ENCODE measurements at places on chromosomes 13 and 19. TPM values are rescaled to one million over a fixed set of nuclear protein-coding genes. Genes with fewer than 3 reads are reported as not detected.
A peak's percentile ranks its signal among the peaks of the same experiment; 100 is the strongest.

DNA sequence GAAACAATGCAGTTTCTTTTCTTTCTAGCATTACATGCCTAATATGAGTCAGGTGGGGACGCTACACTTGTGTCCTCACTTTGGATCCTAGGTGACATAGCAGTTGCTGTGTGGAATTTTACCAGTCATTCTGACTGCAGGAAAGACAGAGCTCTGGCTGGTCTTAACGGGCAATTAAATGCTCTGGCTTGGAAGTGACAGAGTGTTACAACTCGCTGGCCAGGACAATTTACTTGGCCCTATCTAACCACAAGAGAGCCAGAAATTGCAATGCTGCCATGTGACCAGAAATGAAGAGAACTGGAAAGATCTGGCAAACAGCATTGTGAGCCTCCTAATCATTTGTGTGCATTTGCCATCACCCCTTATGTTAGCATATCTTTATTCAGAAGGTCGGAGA lies 351.1 kb downstream of the DCT start:
- no peaks in the 10 kb centered on the region for H3K4me1 ChIP-seq
- no peaks in the 10 kb centered on the region for H3K36me3 ChIP-seq
- no peak overlapping the region for H3K27ac ChIP-seq
- H3K27me3 ChIP-seq: peaks cover 6% of the 10 kb centered on the region
- DNase-seq: no peak

DNA sequence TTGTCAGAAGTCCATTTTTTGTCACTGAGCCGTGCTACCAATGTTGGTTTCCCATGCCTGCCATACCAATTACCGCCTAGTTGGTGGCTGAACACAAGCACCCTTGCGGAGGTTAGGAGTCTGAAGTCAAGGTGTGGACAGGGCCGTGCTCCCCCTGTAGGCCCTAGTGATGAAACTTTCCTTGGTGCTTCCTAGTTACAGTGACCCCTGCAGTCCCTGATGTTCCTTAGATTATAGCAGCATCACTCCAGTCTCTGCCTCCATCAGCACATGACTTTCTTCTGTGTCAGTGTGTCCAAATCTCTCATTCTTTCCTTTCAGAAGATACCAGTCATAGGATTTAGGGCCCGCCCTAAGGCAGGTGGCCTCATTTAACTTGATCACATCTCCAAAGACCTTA lies 99.0 kb downstream of the MYO16 start:
- peaks cover 4% of the 10 kb centered on the region for H3K27me3 ChIP-seq
- no peaks in the 10 kb centered on the region for H3K36me3 ChIP-seq
- no peak for DNase-seq
- no peaks in the 10 kb centered on the region for H3K4me1 ChIP-seq
- no peak overlapping the region for H3K4me3 ChIP-seq

The ZNF256 gene
- total RNA-seq: 11.9 TPM

The MAP4K1 gene
- total RNA-seq: 298 TPM

GRCh38 chr19:18449552-18449951 lies 11.6 kb upstream of the ISYNA1 start:
- no peak overlapping the region for H3K4me3 ChIP-seq
- no peak for DNase-seq
- H3K4me1 ChIP-seq: peaks cover 8% of the 10 kb centered on the region
- H3K36me3 ChIP-seq: peaks cover 2% of the 10 kb centered on the region
- no peaks in the 10 kb centered on the region for H3K27me3 ChIP-seq
- no peak overlapping the region for H3K27ac ChIP-seq

- no peaks in the 10 kb centered on the region for H3K4me1 ChIP-seq
- H3K27me3 ChIP-seq: no peaks in the 10 kb centered on the region
- DNase-seq: no peak
- H3K36me3 ChIP-seq: no peaks in the 10 kb centered on the region
Observed at GRCh38 chr13:47478985-47479384, 522.1 kb downstream of the SUCLA2 start.

GRCh38 chr19:42115219-42115618 lies 17.0 kb downstream of the POU2F2 start:
- DNase-seq: no peak
- peaks cover 11% of the 10 kb centered on the region for H3K36me3 ChIP-seq
- H3K4me3 ChIP-seq: no peak overlapping the region
- no peaks in the 10 kb centered on the region for H3K27me3 ChIP-seq

The TMPRSS9 gene
- not detected for total RNA-seq

DNA sequence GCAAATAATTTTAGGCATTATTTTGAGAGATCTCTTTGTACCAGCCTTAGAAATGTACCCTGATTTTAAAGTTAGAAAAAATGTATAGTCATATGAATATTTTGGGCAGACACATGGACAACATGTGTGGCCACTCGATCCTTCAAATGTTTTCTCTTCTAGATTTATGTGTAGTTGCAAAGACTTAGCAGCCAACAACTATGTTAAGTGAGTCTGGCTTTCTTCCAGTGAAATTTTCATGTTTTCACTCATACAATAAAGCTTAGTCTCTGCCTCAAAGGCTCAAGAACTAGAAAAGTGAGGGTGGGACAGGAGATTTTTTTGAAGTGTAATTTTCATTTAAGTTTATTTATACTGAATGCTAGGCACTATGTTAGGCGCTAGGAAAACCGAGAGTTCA lies 207.7 kb upstream of the DACH1 start:
- no peak overlapping the region for H3K27ac ChIP-seq
- no peak overlapping the region for H3K4me3 ChIP-seq
- no peaks in the 10 kb centered on the region for H3K27me3 ChIP-seq
- no peak for DNase-seq
- H3K4me1 ChIP-seq: no peaks in the 10 kb centered on the region

The CLIP3 gene
- total RNA-seq: 3.8 TPM

DNA sequence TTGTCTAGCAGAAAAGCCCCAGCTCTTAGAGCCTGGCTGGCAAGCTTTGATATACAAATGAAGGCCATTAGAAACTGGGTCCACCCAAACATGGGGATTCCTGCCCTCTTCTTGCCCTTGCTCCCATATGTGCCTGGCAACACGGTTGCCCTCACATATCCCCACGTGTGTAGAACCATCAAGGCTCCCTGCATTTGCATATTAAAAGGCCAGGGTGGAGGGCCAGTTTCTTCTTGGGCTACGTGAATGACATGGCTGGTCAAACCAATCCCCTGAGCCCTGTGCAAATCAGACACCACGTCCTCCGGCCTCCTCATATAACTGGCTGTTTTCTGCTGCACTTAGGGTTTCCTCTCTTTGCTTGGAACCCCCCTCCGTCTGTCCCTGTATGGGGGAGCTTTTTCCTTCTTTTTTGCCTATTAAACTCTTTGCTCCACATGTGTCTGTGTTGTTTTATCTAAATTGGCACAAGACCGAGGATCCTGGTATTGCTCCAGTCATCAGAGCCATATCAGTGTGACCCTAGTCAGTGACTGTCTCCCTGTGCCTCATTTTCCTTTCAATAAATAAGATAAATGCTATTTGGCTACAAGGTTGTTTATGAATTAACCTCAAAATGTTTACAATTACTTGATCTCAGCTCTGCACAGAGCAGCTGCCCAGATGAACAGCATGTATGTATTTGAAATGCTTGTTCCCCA lies 30.3 kb upstream of the CEACAM1 start:
- peaks cover 6% of the 10 kb centered on the region for H3K36me3 ChIP-seq
- H3K27me3 ChIP-seq: peaks cover 69% of the 10 kb centered on the region
- DNase-seq: no peak
- no peak overlapping the region for H3K4me3 ChIP-seq
- peaks cover 9% of the 10 kb centered on the region for H3K4me1 ChIP-seq

GRCh38 chr13:49373716-49374115 lies 70.1 kb downstream of the CAB39L start:
- peaks cover 16% of the 10 kb centered on the region for H3K4me1 ChIP-seq
- H3K27ac ChIP-seq: no peak overlapping the region
- peaks cover 2% of the 10 kb centered on the region for H3K36me3 ChIP-seq
- H3K4me3 ChIP-seq: no peak overlapping the region
- DNase-seq: no peak

- no peaks in the 10 kb centered on the region for H3K27me3 ChIP-seq
- DNase-seq: no peak
- H3K4me3 ChIP-seq: no peak overlapping the region
- no peaks in the 10 kb centered on the region for H3K36me3 ChIP-seq
- H3K4me1 ChIP-seq: peaks cover 3% of the 10 kb centered on the region
Observed at GRCh38 chr13:40786568-40786996, 2.8 kb upstream of the SLC25A15 start.

DNA sequence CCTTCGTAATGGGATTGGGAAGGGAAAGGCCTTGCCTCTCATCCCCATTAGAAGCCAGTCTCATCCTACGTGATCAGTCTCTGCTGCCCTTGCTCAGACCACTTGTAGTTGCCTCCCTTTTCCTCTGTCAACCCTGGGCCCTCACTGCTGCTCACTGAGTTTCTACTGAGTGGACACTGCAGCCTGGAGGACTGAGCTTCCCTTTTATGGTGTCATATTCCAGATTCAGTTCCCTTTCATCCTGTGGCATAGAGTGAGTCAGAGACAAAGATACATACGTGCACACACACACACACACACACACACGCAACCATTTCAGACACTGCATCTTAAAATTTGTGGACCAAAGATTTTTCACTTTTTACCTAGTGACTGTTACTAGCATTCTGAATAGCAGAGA lies 56.6 kb downstream of the COG3 start:
- peaks cover 5% of the 10 kb centered on the region for H3K36me3 ChIP-seq
- peaks cover 11% of the 10 kb centered on the region for H3K4me1 ChIP-seq
- H3K4me3 ChIP-seq: no peak overlapping the region
- H3K27ac ChIP-seq: peak overlapping the region; percentile 34
- H3K27me3 ChIP-seq: no peaks in the 10 kb centered on the region
- DNase-seq: no peak

The ZNF625 gene
- 0.75 TPM for total RNA-seq

- peaks cover 6% of the 10 kb centered on the region for H3K36me3 ChIP-seq
- H3K27ac ChIP-seq: no peak overlapping the region
- peaks cover 12% of the 10 kb centered on the region for H3K27me3 ChIP-seq
Observed at GRCh38 chr19:57655443-57655842, 13.3 kb upstream of the ZSCAN4 start.

DNA sequence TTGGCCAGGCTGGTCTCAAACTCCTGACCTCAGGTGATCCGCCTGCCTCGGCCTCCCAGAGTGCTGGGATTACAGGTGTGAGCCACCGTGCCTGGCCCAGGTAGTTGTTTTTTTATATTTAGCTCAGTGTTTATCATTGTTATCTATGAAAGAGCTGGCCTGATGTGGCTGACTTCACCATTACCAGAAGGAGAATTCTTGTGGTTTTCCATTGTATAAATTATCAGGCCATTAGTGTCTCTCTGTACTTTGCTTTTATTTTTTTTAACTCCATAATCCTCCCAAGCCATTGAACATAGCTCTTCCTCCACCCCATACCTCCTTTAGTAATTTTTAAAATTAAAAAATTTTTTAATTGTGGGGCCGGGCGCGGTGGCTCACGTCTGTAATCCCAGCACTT lies 24.2 kb downstream of the CERS4 start:
- peaks cover 2% of the 10 kb centered on the region for H3K4me1 ChIP-seq
- no peak for DNase-seq
- no peak overlapping the region for H3K4me3 ChIP-seq
- H3K36me3 ChIP-seq: no peaks in the 10 kb centered on the region
- H3K27ac ChIP-seq: no peak overlapping the region
- no peaks in the 10 kb centered on the region for H3K27me3 ChIP-seq

The OR10H1 gene
- not detected for total RNA-seq

- no peaks in the 10 kb centered on the region for H3K36me3 ChIP-seq
- no peak overlapping the region for H3K4me3 ChIP-seq
- no peak overlapping the region for H3K27ac ChIP-seq
- DNase-seq: no peak
Observed at GRCh38 chr13:65609350-65609749, 1620.8 kb downstream of the PCDH9 start.
